Gastrocnemius medialis (tissue), 4 donors: ENCODE measurements at places on chromosomes 5 and 9. TPM values are rescaled to one million over a fixed set of nuclear protein-coding genes. Genes with fewer than 3 reads are reported as not detected.

ENHO gene
- total RNA-seq, result not detected

CTSV gene
- not detected for total RNA-seq

DNA sequence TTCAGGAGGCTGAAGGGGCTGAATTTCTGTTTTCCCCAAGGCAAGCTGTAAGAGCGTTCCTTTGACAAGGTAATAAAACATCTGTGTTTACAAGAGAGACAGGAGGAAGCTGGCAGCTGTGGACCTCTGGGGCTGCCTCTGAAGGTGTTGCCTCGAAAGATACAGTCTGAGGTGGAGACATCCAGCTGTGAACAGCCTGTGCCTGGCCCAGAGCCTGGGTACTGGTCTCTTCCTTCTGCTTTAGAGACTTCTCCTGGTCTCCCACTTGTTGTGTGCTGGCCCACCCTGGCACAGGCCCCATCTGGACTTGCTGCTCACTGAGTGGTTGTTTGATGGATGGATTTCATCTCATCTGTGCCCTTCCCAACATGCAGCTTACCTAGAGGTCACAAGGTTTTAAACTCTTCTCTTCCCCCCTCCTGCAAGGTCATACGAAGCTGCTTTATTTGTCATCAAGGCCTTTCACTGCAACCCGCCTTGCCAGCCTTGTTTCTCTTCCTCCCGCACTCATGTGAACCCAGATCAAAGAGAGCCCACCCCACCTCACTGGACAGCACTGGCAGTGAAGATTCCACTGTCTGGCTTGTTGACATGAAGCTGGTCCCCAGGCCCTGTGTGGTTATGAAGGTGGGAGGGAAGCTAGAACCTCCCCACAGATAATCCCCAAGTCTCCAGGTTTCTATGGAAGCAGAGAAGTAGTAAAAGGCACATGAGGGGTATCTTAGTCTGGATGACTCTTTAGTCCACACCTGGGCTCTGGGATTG is 35.0 kb upstream of the ALDH1B1 start:
- H3K36me3 ChIP-seq, result no peaks in the 10 kb centered on the region
- no peaks in the 10 kb centered on the region for H3K4me1 ChIP-seq
- no peaks in the 10 kb centered on the region for H3K27me3 ChIP-seq
- no peak for DNase-seq
- no peak overlapping the region for H3K27ac ChIP-seq

GRCh38 chr5:133112026-133112660 is 60.3 kb downstream of the HSPA4 start:
- H3K36me3 ChIP-seq, result no peaks in the 10 kb centered on the region
- H3K27ac ChIP-seq, result no peak overlapping the region
- H3K27me3 ChIP-seq, result no peaks in the 10 kb centered on the region
- no peak for DNase-seq

DNA sequence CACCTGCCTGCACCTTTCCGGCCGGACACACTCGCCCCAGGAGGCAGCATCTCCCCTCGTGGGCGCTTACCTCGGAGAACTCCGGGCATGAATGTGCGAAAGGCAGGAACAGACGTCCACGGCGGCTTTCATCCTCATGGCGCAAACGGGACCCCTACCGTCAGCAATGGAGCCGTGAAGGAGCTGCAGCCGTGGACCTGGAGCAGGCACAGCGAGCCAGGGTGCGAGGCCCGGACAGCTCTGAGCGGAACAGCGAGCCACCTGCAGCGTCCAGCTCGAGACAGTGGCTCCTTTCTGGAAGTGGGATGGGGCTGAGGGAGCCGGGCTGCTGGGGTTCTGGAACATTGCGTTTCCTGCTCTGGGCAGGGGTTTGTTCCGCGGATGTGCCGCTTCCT is 7.8 kb upstream of the SLC6A19 start:
- no peak for DNase-seq
- H3K36me3 ChIP-seq, result no peaks in the 10 kb centered on the region
- no peak overlapping the region for H3K4me3 ChIP-seq
- H3K27ac ChIP-seq, result no peak overlapping the region
- no peaks in the 10 kb centered on the region for H3K4me1 ChIP-seq
- H3K27me3 ChIP-seq, result peaks cover 15% of the 10 kb centered on the region
